GM12865 (cell line): ENCODE measurements at places on chromosomes 2 and 18.
A peak's percentile ranks its signal among the peaks of the same experiment; 100 is the strongest.

- no peak for DNase-seq
These were observed 22.4 kb upstream of the SSB start for GRCh38 chr2:169776252-169776761.

- DNase-seq: no peak
These were observed 11.3 kb upstream of the EXOC6B start for GRCh38 chr2:72837171-72837570.

DNA sequence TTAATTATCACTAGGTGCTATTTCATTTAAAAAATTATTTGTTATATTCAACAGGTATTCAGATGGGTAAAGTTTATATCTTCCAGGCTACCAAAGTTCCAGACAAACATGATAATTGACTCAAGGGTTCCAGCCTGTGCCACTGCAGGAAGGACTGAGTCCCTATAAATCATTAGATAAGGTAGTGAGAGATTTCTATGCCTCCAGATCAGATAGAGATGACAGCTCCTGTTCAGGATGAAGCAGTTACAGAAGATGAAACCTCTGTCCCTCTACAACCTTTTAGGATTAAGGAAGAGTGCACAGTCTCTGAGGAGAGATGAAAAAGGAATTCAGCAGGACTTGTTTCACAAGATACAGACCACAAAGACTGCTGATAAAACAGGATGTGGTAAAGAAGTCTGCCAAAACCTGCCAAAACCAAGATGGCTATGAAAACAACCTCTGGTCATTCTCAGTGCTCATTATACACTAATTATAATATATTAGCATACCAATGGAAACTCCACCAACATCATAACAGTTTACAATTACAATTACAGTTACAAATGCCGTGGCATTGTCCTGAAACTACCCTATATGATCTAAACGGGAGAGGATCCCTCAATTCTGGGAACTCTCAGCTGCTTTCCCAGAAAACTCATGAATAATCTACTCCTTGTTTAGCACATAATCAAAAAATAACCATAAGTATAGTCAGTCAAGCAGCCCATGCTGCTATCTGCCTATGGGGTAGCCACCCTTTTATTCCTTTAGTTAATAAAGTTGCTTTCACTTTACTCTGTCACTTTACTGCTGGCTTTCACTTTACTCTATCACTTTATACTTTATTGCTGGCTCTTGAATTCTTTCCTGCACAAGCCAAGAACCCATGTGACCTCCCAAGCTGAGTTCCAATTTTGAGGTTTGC lies 288.5 kb downstream of the PDE11A start:
- peak; percentile 64 for DNase-seq

GRCh38 chr18:67805261-67805660 lies 288.7 kb upstream of the DSEL start:
- no peak for DNase-seq

DNA sequence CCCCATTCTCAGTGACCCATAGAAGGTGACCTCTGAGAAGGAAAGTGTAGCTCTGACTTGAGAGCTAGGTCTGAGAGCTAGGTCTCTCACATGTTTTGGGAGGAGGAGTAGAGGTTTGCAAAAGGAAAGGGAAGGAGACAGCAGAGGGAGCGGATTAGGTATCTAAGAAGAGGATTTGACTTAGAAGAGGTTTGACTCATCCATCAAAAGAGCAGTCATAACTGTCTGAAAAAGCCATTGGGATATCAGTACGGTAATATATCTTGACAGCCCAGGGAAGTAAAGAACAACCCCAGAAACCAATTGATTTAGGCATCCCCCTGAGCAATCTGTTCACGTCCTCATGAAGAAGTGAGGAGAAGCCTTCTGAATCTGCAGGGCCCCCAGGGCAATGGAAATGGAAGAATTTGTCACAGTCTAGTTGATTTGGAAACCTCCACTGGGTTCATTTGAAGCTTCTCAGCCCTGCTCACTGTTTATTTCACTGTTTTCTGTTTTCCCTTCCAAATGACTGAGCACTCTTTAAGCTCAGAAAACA lies 19.3 kb downstream of the OXER1 start:
- DNase-seq: no peak

GRCh38 chr2:229456091-229456490 lies 185.0 kb upstream of the PID1 start:
- DNase-seq: no peak

GRCh38 chr2:183222751-183223150 lies 98.5 kb downstream of the NUP35 start:
- no peak for DNase-seq

GRCh38 chr2:147352264-147353071 lies 492.4 kb upstream of the ACVR2A start:
- peak; percentile 84 for DNase-seq

DNA sequence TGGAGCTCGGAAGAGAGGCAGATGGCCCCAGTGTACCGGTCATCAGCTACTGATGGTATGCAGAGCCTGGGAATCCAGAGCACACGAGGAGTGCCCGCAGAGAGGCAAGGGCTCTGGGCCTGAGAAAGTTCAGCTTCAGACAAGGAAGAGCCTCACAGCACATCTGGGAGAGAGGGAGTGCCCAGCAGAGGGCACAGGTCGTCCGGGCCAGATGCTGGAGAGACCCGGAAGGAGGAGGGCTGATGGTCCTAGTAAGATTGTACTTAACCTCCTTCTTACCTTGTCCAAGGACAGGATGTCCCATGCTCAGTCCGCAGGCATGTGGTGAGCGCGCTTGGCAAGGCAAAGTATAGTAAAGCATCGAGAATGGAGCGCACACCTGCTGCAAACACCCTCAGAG lies 24.4 kb upstream of the CHMP1B start:
- DNase-seq: peak; percentile 4

- DNase-seq: peak; percentile 2
These were observed 69.3 kb upstream of the MEX3C start for GRCh38 chr18:51266773-51267172.

- DNase-seq: no peak
These were observed 9.8 kb downstream of the LGALSL start for GRCh38 chr2:64463781-64464180.

- DNase-seq: no peak
These were observed 309.9 kb upstream of the RAB12 start for GRCh38 chr18:8299054-8299980.

DNA sequence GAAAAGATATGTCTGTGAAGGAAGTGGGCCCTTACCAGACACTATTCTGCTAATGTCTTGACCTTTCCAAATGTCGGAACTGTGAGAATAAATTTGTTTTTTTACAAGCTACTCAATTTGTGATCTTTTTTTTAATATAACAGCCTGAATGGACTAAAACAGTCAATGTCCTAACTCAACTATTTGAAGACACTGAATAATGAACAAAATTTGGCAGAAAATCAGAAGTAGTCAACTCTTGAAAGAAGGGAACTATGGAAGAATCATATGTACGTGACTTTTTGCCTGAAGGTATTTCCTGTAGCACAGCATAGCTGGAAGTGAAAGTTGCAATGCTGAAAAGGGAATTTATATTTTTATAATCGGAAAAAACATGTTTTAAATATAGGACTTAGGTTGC lies 351.8 kb upstream of the TFPI start:
- no peak for DNase-seq

DNA sequence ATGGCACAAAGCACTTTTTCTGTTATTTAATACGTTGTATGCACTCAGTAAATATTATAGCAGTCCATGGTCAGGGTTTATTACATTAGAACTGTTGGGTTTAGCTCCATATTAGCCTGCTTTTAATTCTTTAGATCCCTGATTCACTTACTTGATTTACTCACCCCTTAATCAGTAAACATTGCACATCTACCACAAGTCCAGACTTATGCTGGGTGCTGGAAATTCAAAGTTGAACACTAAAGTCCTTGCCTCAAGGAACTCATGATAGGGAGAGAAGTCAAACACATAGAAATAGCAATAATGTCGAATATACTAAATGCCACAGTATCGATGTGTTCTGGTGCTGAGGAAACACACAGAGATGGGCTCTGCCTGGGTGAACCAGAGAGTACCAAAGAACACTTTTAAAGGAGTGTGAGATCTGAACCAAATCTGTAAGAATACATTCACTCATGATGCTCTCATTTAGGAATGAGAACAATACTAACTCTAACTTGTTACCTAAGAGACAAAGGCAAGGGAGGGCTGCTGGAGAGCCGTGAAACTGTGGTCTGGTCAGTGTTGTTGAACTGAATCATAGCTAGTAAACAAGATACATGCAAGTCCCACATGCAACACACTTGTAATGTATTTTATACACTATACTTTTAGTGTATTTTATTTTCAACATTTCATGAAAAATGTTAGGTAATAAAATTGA lies 4.9 kb downstream of the STAT4 start:
- no peak for DNase-seq

DNA sequence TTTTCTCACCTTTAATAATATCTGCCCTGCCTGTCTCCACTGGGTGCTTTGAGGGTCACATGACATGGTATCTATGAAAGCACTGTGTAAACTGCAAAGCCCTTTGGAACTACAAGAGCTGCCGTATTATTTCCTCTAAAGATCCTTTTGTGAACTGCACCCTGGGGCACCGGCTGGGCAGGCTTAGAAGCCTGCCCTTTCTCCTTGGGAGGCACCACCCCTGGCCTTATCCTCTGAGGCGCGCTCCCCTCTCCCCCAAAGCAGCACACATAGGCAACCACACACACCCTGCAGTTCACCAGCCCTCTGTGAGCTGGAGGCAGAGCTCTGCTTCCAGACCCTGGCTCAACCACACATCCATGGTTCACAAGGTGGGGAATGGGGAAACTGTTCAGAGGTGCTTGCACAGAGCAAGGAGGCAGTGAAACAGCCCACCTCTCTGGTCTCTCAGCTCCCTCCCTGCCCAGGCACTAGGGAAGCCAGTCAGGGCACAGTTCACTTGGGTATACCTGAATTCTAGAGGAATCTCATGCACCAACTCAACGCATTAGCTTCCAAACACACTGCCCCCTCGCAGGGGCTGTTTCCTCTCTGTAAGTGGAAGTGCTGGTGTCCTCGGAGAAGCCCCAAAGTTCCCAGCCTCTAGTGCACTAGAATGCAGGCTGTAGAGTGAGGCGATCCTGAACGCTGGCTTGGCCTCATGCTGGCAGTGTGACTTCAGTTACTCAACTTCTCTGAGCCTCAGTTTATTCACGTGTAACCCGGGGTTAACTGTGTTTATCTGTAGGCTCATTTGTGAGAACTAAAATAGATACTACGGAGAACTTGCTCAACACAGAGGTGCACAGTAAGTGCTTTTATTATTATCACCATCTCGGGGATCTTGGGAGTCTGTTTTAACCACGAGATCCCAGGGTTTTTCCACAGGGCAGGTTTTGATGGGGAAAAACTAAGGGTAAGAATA lies 11.0 kb downstream of the SIGLEC15 start:
- no peak for DNase-seq

DNA sequence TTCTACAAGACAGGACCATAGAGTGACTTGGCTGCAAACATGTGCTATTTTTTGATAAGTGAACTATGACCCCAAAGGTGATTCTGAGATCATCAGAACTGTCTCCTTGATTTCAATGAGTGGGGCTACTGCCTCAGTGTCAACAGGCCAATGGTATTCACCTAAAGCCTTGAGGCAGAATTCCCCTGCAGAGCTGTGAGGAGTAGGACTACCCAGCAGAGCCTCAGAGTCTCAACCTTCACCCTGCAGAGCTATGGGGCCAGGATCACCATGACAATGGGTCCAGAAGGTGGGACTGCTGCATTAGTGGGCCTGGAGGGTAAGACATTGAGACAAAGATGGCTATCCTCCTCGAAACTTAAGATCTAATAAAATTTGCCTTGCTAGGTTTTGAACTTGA lies 1668.2 kb upstream of the SLC39A10 start:
- DNase-seq: no peak

DNA sequence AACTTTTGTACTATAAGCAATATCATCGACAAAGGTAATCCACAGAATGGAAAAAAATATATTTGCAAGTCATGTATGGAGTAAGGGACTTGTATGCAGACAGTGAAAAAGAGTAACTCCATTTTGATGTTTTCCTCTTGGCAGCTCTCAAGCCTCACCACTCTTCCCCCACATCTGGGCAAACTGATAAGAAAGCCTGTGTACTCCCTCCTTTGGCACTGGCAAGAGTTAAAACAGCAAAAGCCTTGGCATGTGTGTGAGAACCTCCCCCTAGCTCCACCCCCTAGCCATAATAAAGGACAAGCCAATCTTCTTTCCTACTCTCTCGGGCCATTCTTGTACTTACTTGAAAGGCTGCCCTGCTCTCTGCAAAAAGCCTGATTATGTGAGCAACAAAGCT lies 335.2 kb downstream of the LRATD1 start:
- no peak for DNase-seq
